ENCODE measurements at places on chromosomes 7 and 10.

GRCh38 chr7:49878089-49878488, 104.7 kb downstream of the VWC2 start:
- DNase-seq, result no peak

- DNase-seq, result no peak
Observed at GRCh38 chr7:35828817-35829216, 28.0 kb downstream of the SEPTIN7 start.

GRCh38 chr7:3196629-3197400, 104.2 kb upstream of the SDK1 start:
- no peak for DNase-seq

DNA sequence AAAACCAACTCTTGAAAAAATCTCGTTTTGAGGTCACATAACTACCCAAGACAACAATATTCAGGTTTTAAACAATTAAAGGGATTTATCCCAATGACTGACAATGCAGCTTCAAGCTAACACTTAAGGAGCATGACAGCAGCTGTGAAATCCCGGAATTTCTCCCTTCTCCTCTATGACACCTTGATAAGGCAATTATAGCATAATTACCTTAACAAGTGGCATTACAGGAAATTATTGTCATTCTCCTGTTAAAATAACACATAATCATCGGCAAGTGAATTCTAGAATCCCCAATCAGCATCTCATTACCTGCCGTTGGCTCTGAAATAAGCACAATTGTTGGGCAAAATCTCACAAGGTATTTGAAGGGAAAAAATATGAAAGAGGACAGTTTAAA, 417.0 kb upstream of the PFKP start:
- DNase-seq, result no peak

DNA sequence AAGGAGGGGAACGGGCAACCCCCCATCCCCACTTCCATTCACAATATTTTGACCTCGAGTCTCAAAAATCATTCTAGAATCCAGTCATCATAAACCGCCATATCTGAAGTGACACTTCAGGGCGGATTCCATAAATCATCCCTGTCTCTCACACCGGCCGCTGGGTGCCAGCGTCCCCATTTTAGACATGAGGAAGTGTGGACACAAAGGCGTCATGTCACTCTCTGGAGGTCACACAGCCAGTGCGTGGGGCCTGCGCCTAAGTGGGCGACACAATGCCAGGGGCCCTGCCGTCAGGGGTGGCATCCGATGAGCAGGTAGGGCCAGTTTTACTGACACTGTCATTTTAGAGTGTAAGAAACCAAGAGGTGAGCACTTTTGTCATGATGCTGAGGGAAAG, 19.5 kb downstream of the KCNH2 start:
- DNase-seq, result no peak

DNA sequence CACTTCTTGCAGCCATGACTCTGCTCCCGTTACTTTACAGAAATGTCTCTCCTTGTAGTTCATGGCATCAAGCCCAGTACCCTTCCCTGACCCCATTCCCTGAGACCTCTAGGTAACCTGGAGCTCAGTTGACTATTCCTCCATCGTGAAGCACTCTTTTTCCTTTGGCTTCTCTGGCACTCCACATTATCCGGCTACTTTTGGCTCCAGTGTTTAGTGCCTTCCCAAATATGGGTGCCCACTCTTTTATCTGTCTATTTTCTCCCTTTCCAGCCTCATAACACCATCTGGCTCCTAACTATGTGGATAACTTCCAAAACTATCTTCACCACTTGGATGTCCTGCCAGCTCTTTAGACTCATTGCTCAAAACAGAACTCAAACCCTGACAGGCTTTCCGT, 744.7 kb upstream of the GALNT17 start:
- DNase-seq, result no peak

DNA sequence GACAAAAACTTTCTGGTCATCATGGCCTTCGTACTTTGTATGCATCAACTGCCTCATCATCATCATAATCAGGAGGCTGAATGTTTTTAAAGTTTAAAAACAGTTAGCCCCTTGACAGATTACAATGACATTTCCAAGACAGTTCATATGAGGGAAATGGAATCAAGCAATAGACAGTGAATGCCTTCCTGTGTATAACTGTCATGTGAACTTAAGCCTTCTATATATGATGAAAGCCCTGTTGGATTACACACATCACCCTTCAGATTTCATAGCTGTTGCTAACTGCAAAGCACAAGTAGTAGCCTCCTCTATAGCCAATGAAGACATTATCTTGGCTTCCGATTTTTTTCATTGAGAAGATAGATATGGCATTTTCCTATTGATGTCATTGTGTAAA, 154.0 kb downstream of the PLXDC2 start:
- DNase-seq, result no peak

GRCh38 chr7:149817301-149817771, 20.8 kb upstream of the ZNF862 start:
- no peak for DNase-seq

All from progenitor cell of endocrine pancreas (in vitro differentiated cells).